ENCODE measurements at places on chromosomes 1 and 21.

DNA sequence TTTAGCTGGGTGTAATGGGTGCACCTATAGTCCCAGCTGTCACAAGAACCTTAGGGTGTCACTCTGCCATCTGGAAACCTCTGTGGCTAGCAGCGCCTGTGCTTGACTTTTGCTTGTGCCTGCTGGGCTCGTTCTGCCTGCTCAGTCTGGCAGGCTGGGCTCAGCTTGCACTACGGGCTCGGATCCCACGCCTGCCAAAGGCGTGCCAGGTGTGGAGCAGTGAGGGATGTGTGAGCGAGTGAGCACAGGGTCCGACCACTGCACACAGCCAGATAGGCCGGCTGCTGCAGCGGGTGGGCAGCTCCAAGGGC lies 2.8 kb upstream of the LSM10 start:
- DNase-seq = no peak

- no peak for DNase-seq
Observed at GRCh38 chr21:42737951-42738590, 84.7 kb downstream of the PDE9A start.

GRCh38 chr1:214603819-214604252 lies 841 bp downstream of the CENPF start:
- no peak for DNase-seq

- DNase-seq = no peak
Observed at GRCh38 chr1:178220094-178220493, 126.2 kb downstream of the RASAL2 start.

GRCh38 chr21:32364796-32365195 lies 28.0 kb downstream of the URB1 start:
- DNase-seq = no peak

- DNase-seq = no peak
Observed at GRCh38 chr1:148318904-148319242, 164.2 kb downstream of the PPIAL4G start.

DNA sequence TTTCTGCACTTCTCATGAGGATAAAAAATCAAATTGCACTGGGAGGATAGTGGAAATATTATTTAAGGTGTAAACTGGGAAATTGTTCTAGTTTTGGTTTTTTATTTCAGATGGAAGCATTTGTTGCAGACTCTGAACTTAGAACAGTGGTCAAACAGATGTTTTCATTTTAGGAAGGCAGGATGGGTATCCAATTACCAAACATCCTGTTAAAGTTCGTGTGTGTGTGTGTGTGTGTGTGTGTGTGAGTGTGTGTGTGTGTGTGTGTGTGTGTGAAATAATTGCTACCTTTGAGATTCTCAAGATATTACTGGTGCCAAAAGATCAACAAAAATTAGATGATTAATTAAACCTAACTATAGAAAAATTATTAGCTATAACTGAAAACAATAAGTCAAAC lies 24.3 kb upstream of the DUSP10 start:
- DNase-seq = no peak

- no peak for DNase-seq
Observed at GRCh38 chr1:62295921-62296491, 23.2 kb downstream of the KANK4 start.

DNA sequence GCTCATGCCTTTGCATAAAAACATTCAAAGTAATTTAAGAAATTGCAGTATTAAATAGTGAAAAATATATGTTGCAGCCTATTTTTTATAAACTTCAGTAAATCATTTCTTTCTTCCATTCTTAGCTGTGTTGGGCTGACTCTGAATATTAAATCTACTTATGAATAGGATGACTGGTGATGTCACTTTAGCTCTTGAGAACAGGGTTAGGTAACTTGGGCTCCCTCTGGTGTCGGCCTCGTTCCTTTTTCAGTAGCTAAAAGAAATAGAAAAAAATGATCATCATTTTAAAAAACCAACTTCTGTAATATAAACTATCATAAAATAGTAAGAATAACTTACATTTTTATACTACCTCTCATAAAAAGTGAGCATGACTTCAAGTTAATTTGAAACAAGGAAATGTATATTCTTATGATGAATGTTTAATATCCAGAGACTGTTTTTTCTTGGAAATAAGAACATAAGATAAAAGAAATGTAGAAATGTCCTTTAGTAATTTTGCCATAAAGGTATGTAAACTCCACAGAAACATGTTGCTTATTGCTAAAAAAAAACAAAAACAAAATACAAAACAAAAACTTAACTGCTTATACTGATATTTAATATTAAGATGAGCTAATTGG lies 26.8 kb upstream of the NCAM2 start:
- DNase-seq = no peak
